ENCODE measurements at places on chromosomes 1 and 21. TPM values are rescaled to one million over a fixed set of nuclear protein-coding genes. Genes with fewer than 3 reads are reported as not detected.

DNA sequence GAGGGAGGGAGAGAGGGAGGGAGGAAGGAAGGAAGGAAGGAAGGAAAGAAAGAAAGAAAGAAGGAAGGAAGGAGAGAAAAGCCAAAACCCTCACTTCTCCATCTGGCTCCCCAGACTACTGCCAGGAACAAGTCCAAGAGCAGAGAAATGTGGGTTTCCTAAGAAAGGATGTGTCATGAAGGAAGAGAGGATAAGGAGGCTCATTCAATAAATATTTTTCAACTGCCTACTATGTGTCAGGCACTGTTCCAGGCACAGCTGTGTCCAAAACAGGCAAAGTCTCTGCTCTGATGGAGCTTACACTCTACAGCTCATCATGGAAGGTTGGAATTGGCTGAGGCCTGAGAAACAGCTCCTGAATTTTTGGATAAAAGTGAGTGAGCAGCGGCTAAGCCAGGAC, 42.6 kb upstream of the ATP2B4 start:
- DNase-seq, result no peak

DNA sequence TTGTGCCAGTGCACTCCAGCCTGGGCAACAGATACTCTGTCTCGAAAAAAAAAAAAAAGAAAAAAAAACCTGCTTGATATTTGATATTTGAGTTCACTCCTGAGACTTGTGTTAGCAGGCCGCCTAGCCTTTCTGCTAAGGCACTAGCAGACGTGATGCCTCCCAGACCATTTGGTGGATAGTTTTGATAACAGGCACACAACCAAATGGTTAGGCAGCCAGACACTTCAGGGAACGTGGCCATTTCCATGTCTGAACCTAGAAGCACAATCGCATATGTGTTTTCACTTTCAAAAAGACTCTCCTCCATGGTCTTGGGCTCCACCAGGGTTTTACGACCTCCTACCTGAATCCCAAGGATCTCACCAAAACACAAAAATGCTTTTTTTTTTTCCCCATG, 1319.5 kb downstream of the BRINP3 start:
- no peak for DNase-seq

DNA sequence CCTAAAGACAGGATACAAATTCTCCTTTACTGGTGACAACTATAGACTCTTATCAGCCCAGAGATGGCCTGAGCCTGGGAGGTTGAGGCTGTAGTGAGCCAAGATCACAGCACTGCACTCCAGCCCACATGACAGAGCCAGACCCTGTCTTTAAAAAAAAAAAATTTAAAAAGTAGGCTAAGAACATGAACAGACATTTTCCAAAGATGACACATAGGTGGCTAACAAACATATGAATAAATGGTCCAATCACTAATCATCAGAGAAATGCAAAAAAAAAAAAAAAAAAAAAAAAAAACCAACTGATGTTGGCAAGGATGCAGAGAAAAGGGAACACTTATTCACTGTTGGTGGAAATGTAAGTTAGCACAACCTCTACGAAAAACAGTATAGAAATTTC, 65.0 kb downstream of the TOR3A start:
- DNase-seq, result no peak

- no peak for DNase-seq
Measured at GRCh38 chr1:192998536-192998935, 60.6 kb downstream of the UCHL5 start.

- DNase-seq, result no peak
Measured at GRCh38 chr1:92623187-92623778, 136.6 kb upstream of the GFI1 start.

Gene ORC1
- total RNA-seq, result 0.38 TPM

All from left lobe of liver (tissue), 2 donors.